ENCODE measurements at places on chromosomes 12 and 14.

DNA sequence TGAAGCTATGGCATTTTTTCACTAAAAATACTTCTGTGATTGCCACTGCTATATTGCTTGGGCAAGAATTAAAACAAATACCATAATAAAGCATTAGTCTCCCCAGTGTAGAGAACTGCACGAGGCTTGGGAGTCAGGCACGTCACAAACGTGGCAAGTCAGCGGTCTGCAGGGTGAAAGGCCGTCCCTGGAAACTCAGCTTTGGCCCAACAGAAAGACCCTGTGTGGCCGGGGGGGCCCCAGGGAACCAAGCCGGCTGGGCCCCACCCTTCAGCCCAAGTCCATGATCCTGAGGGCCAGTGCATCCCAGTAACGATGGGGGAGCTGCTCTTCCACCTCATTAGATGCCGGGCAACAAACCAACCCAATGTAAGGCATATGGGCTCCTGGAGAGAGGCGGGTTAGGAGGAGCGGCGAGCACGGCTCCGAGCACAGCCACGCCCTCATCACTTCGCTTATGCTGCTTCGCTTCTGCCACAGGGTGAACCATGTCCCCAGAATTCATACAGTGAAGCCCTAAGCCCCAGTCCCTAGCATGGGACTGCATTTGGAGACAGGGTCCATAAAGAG, 50.9 kb upstream of the GPR68 start:
- no peak for DNase-seq

GRCh38 chr14:24135584-24135833, 485 bp upstream of the PSME1 start:
- no peak for DNase-seq

DNA sequence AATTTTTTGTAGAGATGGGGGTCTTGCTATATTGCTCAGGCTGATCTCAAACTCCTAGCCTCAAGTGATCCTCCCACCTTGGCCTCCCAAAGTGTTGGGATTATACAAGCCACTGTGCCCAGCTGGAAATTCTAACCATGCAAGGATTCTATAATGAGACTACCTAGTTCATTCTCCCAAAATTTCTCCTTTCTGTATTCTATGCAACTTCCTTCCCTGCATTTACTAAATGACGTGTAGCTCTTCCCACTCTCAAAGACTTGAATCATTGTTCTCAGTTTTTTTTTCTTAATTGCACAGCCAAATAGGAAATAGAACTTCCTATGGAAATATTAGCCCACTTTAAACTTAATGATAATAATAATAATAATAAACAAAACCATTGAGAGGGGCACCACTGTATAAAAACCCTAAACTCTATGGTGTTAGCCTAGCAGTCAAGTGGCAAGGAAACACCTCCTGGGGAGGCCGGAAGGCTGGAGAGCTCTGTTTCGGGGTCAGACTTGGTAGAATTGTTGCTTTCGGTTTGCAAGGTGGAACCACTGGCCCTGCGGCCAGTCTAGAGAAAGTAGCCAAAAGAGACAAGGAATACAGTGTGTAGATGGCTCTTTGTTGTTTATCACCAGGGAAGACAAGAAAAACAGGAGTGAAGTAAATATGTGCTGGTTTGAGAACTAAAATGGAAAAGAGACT, 40.0 kb upstream of the TESC start:
- no peak for DNase-seq

DNA sequence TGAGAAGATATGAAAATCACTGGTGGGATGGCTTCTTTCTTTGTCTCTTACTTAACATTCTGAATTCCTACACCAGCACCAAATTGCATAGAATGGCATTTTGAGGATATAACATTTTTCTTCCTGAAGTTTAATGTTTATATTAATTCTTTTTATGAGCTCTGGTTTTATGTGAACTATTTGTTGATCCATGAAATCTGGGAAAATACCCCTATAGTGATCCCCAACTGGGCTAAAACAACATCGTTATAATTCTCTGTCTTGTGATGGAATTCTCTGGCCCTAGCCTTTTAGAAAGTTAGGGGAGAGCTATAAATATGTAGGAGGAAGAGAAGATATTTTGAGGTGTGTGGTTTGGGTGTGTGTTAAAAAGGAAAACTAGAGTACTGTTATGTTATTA, 29.2 kb downstream of the PELI2 start:
- no peak for DNase-seq

- DNase-seq: no peak
Observed at GRCh38 chr12:102043928-102044327, 17.9 kb downstream of the WASHC3 start.

GRCh38 chr12:28413460-28414109, 223.3 kb downstream of the CCDC91 start:
- no peak for DNase-seq

- DNase-seq: no peak
Observed at GRCh38 chr12:66109056-66109455, 21.5 kb downstream of the LLPH start.

DNA sequence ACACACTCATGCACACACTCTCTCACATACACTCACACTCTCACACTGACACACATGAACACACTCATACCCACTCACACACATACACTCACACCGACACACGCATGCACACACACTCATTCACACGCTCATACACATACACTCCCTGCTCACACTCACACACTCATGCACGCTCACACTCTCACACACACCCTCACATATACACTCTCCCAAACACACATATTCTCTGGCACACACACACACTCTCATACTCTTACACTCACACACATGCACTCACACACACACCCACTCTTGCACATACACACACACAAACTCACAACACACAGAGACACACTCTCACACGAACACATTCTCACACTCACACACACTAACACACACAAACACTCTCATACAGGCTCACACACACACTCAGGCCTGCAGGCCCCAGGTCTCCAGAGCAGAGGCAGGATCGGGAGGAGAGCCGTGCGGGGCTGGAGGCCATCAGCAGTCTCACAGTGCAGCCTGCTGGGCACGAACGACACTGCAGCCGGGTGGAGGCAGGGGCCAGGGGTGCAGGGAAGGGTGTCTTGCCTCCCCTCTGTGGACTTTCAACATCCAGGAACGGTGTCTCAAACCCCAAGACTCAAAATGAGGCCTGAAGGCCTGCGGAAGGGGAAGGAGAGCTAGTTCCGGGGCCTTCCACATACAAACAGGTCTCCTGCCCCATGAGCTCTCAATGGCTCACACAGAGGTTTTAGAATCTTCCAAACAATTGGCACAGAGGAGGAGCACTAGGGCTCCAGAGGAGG, 148.7 kb downstream of the ANO2 start:
- DNase-seq: peak; percentile 15

DNA sequence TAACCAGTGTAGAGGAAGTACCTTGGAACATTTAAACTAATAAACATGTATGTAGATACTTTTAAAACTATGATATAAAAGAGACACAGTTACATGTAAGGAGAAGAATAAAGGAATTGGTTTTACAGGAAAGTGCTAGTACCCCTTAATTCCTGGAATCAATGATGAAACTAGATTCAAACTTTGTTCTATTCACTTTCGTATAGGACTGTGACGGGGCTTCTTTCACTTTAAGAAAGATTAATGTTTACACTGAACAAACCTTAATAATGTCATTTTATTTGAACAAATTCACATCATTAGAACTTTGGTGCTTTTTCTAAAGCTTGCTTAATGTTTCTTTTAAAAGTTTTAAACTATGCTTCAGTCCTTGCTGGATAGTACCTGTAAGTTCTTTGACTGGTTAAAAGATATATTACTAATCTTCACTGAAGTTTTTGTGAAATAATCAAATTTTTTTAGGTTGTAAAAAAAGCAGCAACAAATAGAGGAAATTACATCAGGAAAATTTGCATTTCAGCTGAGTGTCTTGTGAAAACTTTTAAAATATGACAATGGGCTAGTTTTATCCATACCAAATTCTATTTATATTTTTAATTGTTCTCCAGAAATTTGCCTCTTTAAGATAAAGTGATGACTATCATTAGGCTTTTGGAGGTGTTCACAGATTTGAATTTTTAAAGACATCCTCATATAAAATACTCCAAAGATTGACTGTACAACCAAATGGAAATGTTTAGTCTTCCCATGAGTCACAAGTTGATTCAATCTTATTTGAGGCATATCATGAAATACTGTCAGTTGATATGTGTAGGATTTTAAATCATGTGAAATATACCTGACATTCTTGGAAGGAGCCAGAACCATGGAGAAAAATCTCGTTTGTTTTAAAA, 36.2 kb downstream of the PAPOLA start:
- DNase-seq: no peak

DNA sequence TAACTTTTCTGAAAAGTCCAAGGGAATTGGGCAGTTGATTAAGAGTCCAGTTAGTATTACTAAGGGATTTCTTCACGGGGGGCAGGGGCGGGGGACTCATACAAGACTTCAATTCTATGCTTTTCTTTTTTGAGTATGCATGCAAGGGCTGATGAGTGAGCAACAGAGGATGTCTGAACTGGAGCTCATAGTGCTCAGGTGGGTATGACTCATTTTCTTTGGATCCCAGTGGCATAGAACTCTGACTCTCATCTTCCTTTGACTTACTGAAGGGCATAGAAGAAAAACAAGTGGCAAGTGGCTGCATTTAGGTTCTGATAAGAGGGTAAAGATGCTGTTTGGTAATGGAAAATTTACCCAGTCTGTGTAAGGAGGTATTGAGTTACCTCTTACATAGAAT, 749.2 kb downstream of the NOVA1 start:
- no peak for DNase-seq

GRCh38 chr12:130589540-130590317, 126.4 kb downstream of the RIMBP2 start:
- no peak for DNase-seq

GRCh38 chr14:98122527-98122926, 1149.5 kb downstream of the BCL11B start:
- no peak for DNase-seq

DNA sequence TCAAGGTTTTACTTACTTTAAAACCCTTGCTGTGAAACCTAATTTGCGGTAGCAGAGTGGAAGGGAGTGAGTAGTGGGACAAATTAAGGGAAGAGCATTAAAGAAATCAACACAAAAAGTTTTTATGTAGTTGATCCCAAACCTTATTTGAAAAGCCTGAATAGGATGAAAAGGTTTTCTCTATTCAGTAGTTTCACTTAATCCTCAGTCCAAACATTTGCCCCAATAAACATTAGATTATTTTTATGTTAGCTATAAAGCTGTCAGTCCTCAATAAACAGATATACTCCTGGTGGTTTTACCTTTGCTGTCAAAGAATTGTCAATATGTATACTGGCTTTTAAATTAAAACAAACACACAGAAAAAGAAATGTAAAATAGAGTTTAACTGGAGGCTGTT, 136.0 kb downstream of the PAX9 start:
- DNase-seq: no peak

DNA sequence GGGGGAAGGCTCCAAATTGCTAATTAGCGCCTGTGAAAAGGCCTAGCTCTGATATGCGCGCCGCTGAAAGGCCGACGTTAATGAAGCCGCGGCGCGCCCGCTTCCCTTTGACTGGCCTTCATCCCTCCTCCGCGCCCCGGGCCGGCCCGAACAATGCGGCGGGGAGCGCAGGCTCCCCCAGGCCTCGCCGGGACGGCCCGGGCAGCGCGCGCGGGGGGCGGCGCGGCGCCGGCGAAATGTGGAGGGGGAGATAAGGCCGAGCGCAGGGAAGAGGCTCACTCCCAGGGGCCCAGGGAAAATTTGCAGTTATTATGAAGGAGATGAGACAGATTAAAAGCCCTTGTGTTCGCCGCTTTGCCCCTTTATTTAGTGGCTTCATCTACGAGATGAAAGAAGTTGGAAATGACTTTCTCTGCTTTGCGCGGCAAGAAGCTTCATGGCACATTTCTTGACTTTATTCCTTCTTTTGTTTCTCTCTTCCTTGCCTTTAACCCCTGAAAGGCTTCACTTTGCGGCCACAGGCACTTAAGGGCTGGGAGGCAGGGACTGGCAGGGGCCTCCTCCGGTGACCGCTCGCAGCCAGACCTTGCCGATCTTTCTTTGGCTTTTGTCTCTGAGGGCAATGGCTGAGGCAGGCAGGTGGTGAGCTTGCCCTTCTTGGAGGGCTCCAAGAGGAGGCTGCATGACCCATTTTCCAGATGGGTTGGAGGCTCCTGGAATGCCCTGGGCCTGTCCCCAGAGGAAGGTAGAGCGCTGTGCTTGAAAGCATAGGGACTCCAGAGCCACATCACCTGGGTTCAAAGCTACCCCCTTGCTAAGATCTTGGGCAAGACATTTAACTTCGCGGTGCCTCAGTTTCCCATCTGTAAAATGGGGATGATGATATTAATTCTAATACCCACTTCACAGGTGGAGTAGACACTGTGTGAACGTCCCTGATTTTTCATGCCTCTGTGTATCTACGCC, 12.7 kb upstream of the GPATCH2L start:
- DNase-seq: no peak

GRCh38 chr14:68931474-68932051, 47.5 kb downstream of the ACTN1 start:
- DNase-seq: no peak

GRCh38 chr14:95597784-95598211, 62.9 kb downstream of the GLRX5 start:
- DNase-seq: no peak

Measured in CD4-positive, alpha-beta T cell (primary cell).